H54 (cell line): ENCODE measurements at places on chromosomes 5 and 9.

DNA sequence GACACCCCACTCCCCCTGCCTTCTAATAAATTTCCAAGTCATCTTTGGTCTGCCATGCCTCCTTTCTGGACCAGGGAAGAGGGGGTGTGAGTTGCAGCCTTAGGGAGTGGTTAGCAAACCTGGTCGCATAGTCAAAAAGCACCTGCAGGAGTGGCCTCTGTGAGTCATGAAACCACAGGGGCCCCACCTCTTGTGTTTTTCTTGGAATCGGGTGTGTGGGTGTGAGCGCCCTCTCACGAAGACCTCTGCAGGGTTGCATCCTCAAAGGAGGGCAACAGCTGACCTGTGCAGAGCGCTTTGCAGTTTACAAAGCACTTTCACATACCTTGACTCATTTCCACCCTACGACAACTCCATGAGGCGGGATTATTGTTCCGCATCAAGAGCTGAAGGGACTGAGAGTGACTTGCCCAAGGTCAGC is 36.8 kb upstream of the TEX48 start:
- peak; percentile 38 for DNase-seq

DNA sequence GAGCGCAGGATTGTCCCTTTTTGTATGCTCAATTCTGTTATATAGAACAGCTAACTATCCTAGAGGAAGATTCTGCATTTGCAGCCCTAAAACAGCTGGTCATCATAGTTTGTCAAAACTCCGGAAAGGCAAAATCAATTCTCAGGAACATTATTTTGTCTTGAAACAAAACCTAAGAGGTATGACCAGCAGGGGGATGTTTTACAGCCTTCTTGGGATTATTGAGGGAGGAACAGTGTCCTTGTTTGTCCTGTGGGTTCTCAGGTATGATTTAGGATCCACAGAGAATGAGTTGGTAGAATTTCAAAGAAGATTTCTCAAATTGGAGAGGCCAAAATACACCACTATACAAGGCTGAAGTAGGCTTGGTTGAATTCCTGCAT is 136.4 kb downstream of the ZSWIM6 start:
- DNase-seq, result no peak

GRCh38 chr5:76576450-76576849 is 46.8 kb downstream of the F2RL2 start:
- no peak for DNase-seq

- no peak for DNase-seq
These were observed 53.8 kb downstream of the CAST start for GRCh38 chr5:96716007-96716406.

GRCh38 chr5:81146031-81146430 is 87.1 kb upstream of the CKMT2 start:
- DNase-seq, result no peak

DNA sequence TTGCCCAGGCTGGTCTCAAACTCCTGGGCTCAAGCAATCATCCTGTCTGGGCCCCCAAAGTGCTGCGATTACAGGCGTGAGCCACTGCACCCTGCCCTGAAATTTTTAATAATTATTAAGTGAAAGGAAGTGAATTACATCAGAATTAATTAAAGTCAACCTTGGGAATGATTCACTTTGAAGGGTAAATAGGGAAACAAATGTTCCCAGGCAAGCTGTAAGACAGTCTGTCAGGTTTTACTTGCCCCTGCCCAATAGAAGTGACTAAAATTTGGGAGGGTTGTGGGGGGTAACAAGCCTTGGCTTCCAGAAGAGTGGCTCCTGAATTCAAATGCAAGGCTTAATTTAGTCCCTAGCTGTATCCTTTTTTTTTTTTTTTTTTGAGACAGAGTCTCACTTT is 1.3 kb upstream of the LIX1 start:
- no peak for DNase-seq

GRCh38 chr5:81755320-81755719 is 4.4 kb upstream of the SSBP2 start:
- peak; percentile 50 for DNase-seq

DNA sequence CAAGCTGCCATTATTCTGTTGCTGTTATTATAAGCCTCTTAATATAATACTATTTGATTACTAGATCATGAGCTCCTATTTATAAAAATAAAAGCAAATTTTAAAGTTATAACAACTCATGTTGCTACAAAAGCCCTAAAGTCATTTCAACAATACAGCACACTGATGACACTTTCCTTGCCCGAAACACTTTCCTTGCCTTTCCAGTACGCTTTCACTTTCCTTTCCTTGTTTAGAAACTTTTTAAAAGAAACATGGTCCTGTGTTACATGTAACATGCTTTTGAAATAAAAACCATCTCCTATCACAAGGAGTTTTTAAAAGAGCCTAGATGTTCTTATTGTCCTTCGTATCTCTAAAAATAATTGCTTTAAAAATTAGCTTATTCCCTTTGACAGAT is 688.4 kb downstream of the PTPRD start:
- no peak for DNase-seq

DNA sequence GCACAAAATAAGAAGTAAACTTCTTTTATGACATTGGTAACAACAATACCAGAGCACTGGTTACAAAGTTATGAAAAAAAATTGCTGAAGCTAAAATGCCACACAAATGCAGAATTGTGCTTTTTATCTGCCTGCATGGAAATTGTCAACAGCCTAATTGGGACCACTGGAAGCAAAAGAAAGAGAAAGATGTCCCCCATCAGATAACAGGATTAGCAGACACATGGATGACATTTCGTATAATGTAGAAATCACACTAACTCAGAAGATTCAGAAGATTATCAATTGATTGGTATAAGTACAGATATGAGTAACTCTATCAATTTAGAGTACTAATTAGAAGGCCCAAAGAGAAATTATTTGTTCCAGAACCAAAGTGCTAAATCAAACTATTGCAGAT is 19.1 kb upstream of the FRMD3 start:
- no peak for DNase-seq

DNA sequence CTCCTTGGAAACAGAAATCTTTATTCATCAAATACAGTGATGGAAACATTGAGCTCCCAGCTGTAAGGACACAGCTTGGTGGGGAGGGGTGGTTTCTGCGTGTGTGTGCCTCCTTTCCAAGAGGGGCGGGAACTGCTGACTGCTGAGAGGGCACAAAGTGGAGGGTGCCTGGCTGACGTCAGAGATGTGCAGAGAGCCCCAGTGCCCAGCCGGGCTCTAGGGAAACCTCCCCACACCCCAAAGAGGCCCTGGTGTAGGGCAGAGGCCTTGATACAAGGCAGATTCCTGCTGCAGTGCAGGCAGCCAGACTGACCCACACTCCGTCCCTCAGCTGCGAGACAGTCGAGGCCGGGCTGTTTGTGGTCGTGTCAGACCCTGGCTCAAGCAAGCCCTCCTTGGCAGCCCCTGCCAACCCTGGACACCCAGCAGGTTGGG is 191.0 kb downstream of the CACNA1B start:
- no peak for DNase-seq

DNA sequence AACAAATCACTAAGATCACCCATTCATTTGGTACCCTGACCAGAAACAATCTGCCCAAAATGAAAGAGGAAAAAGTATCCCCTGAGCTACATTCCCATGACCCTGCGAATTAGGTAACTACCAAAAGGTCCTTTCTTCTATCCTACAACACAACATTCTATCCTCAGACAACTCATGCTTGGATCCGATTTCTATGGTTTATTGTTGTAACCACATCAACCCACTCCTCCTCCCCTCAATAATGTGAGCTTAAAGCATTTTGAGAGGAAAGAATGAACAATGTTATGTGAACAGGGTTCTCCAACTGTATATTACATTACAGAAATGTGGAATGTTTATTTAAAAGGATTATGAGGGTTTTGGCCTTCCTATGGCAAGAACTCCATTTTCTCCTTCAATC is 4.0 kb downstream of the SLC35D2 start:
- DNase-seq, result no peak

- DNase-seq, result no peak
These were observed 18.8 kb upstream of the PRLR start for GRCh38 chr5:35248843-35249780.

DNA sequence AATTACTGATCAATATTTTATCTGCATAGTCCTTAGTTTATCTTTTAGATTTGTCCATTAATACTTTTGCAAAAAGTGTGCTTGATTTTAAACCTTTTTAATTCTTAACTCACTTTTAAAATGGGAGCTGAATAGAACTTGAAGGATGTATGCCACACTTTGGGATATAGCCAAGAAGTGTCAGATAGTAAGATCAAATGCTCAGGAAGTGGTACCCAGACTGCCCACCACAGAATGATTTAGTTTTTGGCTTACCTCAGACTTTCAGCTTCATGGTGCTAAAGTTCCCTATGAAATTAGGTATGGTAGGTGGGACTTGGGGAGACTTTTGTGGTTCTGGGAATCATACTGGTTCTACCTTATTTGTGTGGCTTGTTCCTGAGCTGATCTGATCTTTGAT is 14.7 kb downstream of the FOCAD start:
- no peak for DNase-seq

DNA sequence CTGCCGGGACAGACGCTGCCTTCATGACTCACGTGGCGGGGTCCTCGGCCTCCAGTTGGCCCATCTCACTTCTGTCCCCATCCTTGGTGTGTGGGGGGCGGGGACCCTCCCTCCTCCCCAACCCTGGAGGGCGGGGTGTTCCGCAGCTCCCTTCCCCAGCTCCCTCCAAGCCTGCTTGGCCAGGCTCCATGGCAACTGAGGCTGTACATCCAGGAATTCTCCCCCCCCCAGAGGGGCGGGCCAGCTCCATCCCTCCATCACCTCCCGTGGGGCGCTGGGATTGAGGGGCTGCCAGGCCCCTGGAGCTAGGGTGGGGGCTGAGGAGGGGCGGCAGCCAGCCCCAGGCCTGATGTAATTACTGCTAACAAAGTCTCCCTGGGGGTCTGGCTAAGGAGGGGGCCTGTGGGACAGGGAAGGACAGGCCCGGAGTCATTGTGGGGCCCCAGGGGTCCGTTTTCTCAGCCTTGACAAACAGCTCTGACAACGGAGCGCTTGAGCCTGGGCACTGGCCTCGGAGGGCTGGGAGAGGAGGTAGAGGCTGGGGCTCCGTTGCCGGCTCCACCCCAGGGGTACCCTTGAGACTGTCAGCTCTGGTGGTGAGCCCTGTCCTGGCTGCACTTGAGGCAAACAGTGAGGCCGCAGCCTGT is 8.0 kb downstream of the DIPK1B start:
- no peak for DNase-seq

DNA sequence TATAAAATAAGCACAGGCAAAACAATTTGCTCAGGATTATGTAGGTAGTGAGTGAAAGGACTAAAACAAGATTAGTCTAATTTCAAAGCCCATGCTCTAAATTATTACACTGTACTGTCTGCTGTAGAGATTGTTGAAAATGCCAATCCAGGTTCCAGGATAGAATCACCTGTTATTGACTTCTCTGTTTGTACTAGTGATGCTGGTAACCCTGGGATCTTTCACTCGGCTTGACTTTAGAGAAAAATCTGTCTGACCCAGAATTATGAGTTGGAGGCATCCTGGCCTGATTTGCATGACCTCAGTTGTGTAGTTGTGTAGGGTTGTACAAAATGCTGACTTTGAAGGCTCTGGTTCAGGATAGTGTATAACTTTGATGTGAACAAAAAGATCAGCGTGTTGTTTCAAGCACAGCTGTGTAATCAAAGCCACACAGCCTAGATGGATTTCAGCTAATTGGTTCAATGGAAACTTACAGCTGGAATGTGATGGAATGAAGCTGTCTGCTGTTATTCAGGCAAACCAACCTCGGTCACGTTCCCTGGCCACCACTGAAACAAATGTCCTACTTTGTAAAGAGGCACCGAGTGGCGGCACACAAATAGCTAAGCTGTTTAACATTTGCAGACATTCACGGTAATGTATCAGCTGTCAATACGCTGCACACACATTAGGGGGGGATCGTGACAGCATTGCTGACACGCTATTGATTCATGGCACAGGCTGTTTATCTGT is 340.3 kb downstream of the KCTD16 start:
- DNase-seq, result no peak

- no peak for DNase-seq
These were observed 658 bp downstream of the PCDHGC4 start for GRCh38 chr5:141485321-141486055.

- DNase-seq, result no peak
These were observed 396.4 kb downstream of the TMEM232 start for GRCh38 chr5:110329955-110330525.

- DNase-seq, result no peak
These were observed 269.2 kb downstream of the TMEM38B start for GRCh38 chr9:105963343-105964099.

DNA sequence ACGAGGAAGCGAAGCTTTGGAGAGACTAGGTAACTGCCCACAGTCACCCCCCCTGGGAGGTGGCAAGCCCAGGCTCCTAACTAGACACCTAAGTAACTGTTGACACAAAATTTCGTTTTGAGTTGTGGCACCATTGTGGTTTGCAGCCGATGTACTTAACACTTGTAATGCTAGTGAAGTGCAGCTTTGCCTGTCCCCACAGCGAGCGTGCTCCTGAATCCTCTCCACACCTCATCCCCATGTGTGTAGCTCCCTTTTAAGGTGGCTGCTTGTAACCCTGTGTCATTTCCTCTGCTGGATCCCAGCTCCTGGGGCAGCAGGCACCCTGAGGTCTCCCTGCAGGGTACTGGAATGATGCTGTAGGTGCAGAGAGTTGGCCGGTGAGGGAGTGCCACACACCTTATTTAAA is 114.9 kb downstream of the TRIO start:
- no peak for DNase-seq

DNA sequence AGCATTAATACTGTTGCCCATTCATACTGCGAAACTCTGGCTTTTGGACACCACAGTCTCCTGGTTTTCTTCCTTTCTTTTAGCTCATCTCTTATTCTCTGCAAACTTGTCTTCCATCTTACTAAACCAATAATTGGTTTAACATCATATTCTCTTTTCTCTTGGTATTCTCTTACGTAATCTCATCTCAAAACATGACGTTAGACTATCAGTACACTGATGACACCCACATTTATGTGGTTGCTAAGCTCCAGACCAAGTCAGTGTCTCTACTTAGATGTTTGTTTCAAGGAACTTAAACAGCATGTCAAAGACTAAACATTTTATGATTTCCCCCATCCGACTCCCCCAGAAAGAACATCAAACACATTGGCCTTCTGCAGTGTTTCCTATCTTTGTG is 2.1 kb downstream of the PRRC1 start:
- no peak for DNase-seq

DNA sequence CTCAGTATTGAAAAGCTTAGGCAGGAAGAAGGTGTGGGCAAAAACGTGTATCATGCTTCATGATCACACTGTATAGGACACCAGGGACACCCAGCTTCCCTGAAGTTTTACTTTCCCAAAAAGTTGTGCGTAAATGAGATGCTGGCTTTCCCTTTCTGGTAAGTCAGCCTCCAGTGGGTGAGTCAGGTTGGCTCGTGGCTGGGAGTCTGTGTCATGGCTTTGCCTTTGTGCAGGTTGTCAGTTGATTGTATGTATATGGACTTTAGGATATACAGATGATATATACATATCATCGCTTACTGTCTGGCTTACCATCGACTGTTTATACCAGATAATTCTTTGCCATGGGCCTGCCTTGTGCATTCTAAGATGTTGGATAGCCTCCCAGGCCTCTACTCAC is 34.2 kb downstream of the ADRB2 start:
- DNase-seq, result no peak

DNA sequence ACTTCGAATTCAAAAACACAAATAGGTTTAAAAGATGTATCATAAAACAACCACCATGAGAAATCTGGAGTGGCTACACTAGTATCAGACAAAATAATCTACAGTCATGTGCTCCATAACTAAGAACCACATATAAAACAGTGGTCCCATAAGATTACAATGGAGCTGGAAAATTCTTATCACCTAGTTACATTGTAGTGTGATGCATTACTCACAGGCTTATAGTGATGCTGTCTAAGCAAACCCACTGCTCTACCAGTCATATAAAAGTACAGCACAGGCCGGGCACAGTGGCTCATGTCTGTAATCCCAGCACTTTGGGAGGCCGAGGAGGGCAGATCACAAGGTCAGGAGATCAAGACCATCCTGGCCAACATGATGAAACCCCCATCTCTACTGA is 160.1 kb downstream of the ROR2 start:
- no peak for DNase-seq
